ENCODE measurements at places on chromosomes 13 and 19.

DNA sequence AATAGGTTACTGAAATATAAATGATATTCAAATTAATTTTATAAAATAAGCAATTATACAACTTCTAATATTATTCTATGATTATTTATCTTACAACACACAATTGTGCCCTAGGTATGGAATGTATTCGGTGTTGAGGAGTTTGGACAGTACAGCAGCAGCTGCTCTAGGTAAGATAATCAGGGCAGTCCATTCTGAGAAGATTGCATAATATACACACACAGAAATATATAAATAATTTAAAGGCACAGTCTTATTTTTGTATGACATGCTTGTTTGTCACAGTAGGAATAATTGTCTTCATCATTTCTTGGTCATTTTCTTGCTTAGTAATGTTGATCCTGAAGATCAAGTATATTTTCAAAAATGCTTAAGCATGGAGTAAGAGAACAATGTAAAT is 849.4 kb upstream of the MIR17HG start:
- no peak for DNase-seq

GRCh38 chr13:72678312-72678711 is 49.1 kb downstream of the MZT1 start:
- no peak for DNase-seq

DNA sequence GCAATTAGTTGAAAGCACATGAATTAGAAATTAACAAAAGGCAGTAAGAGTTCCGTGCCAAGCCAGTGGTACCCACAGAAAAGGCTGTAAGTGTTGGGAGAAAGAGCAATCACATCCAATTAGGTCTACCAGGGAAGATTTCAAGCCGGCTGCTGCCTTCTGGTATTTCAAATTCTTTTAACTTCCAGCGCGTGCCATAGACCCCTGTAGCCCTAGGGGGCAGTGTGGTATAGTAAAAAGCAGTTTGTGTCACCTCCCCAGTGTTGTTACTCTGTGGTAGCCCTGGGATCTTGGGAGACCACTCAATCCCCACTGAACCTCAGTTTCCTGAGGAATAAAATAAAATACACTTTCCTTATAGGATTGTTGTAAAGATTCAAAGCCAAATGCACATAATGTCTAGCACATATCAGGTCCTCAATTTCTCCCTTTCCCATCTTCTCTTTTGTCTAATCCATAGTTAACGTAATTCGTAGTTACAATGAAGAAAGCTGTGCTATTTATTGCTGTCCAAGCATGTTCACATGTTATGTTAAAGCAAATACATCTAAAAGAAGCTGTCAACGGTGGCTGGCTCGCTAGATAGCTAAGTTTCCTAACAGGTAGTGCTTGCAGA is 230.2 kb downstream of the TDRD3 start:
- DNase-seq: no peak

DNA sequence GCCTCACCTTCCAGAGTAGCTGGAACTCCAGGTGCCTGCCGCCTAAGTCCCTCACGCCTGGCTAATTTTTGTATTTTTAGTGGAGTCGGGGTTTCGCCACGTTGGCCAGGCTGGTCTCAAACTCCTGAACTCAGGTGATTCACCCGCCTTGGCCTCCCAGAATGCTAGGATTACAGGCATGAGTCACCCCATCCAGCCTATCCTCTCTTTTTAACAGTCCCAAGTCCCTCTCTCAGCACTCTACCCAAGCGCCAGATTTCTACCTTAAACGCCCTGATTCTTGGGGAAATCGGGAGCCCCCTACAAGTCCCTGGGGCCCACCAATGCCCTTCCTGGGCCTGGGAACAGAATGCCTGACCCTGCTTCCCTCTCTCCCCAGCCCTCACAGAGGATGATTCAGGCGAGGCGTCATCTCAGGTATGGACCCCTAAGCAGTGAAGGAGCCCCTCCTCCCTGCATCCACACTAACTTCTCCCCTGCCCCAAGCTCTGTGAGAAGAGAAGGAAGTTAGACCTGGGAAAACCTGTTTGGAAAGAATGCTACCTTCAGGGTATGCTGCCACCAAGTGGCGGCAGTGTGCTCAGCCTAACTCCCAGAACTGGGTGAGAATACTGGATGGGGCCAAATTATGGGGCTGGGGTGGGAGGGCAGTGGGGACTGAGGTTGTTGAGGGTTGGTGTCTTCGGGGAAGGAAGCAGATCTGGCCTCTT is 20.8 kb upstream of the EBI3 start:
- no peak for DNase-seq

- no peak for DNase-seq
These were observed 1.7 kb downstream of the DMWD start for GRCh38 chr19:45790942-45791341.

- DNase-seq: peak; percentile 27
These were observed 3.4 kb downstream of the DMKN start for GRCh38 chr19:35509861-35510625.

DNA sequence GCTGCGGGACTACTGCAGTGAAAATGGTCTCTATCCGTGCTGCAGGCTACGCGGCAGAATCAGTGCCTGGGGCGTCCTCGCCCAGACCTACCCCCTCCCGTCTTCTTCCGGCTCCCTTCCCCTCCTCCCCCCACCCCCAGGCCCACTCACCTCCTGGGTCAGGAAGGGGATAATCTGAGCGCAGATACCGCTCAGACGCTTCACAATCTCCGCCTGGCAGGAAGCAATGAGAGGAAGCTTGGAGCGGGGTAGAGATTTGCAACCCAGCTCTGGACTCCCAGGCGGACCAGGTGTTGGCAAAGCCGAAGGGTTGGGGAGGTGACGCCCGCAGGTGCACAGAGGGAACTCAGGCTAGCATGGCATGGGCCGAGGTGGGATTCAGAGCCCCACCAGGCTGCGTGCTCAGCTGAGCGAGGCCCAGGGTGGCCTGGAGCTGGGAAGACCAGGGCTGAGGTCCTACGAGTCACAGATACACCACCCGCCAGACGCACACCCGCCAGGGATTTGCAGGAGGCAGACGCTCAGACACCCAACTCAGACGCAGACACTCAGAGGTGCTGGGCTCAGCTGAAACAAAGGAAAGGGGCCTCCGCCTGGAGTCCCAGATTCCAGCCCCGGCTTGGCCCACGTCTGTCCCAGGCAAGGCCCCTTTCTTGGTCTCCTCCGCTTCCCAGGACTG is 4.1 kb downstream of the TLE2 start:
- no peak for DNase-seq

Measured in nucleus accumbens (tissue), 56 donors.